ENCODE measurements at places on chromosomes 3 and 15.

GRCh38 chr15:94972314-94972713 lies 741.0 kb downstream of the MCTP2 start:
- no peak for DNase-seq

- no peak for DNase-seq
These were observed 310.7 kb downstream of the ARPP21 start for GRCh38 chr3:35950021-35950420.

- DNase-seq: no peak
These were observed 109.4 kb upstream of the BNIP2 start for GRCh38 chr15:59798605-59798917.

- DNase-seq: no peak
These were observed 76.2 kb downstream of the TRIM42 start for GRCh38 chr3:140753865-140754754.

- DNase-seq: no peak
These were observed 18.4 kb upstream of the EMC3 start for GRCh38 chr3:10004960-10005564.

DNA sequence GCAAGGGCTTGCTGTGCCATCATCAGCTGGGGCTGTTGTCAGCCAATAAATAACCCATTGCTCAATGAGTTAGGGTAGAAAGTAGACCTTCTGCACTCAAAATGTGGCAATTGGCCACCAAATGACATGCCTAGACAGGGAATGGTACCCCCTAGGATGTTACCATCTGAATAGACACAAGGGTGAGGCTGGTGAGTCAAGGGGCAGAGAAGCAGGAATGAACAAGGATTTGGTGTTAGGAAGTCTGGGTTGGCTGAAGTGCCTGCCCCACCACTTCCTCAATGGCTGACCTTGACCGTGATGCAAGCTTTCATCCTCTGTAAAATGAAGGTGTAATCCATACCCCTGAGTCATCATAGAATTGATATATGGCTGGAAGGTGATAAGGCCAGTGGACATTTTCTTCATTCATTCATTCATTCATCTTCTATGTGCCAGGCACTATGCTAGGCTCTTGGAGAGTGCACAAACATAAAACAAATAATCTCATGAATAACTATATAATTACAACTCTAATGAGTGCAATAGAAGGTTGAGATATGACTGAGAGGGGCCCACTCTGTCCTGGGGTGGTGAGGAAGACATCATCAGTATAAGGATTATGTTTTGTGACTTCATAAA lies 4.4 kb upstream of the CA12 start:
- DNase-seq: no peak
